WTC11 (cell line): ENCODE measurements at places on chromosomes 11 and 22.

- DNase-seq, result no peak
Measured at GRCh38 chr11:17258670-17259069, 17.9 kb upstream of the NUCB2 start.

- no peak for DNase-seq
Measured at GRCh38 chr22:27004434-27004833, 347.0 kb downstream of the MIAT start.

GRCh38 chr22:37618072-37618656, 9.5 kb downstream of the GGA1 start:
- no peak for DNase-seq

GRCh38 chr22:39914584-39914983, 13.7 kb downstream of the GRAP2 start:
- no peak for DNase-seq

DNA sequence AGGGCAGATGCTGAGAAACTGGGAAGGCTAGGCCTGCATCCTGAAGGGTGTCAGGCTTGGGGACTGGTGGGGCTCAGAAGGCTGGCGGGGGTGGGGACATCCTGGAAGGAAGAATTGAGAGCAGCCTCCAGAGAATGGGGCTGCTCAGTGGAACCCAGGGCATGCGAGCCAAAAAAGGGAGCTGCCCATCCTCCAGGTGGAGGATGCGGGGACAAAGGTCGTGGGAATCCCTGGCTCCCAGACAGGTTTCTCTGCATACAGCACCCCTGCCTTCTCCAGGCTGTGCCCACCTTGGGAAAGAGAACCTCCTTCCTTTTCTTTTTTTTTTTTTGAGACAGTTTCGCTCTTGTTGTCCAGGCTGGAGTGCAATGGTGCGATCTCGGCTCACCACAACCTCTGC, 40.9 kb upstream of the ARFGAP3 start:
- no peak for DNase-seq

DNA sequence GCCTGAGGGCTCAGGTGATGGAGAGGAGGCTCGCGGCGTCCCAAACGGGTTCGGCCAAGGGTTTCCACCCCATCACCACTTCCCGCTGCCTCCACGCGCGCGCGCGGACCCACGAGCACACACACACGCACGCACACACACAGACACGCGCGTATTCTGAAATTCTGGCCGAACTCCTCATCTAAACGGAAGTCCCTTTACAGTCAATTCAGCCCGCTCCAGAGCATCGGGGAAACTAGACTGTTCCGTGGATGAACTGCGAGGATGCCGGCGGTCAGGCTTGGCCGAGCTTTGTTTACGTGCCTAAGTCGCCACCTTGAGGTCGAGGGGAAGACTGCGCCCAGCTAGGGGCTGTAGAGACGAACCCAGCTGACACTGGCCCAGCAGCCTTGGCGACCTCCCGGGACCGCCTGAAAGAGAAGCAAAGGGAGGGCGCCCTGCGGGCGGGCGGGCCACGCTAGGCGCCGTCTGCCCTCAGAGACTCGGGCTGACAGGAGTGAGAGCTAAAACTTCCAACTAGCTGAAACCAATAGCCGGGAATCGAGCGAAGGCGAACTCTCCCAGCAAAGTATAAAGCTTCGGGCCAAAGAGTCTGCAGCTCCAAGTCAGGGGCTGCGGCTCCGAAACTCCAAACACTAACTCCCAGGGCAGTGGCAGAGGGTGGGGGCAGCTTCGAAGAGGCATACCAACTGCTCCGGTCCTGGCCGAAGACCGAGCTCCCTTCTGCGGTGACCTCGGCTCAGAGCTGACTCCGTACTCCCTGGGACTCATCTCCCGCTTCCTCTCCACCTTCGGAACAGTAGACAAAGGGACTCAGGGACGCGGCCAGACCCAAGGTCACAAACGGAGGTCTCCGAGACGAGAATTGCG, 124.7 kb upstream of the C11orf58 start:
- DNase-seq, result peak; percentile 93

GRCh38 chr11:109033627-109034338, 368.9 kb downstream of the DDX10 start:
- DNase-seq, result no peak

GRCh38 chr11:73322382-73323306, 14.6 kb downstream of the ARHGEF17 start:
- no peak for DNase-seq

DNA sequence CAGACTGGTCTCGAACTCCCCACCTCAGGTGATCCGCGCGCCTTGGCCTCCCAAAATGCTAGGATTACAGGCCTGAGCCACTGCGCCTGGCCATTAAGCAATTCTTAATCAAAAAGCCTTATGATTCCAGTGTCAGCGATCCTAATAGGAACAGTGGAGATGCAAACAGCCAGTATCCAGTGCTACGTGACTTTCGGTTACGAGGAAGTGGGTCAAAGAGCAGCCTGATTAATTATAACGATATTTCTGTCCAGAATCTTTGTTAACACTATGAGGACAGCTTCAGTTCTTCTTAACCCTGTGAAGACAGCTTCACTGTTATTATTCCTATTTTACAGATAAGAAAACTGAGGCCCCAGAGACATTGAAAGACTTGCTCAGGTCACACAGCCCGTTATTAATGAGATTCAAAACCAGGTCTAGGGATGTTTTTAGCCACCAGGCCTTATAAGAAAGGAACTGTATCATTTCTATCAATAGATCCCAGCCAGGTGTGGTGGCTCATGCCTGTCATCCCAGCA, 17.3 kb upstream of the HMOX1 start:
- DNase-seq, result no peak

- DNase-seq, result peak; percentile 95
Measured at GRCh38 chr11:64894070-64894811, 15.8 kb upstream of the EHD1 start.

GRCh38 chr11:22666688-22667439, 453 bp downstream of the GAS2 start:
- DNase-seq, result peak; percentile 77

GRCh38 chr22:41127451-41127850, 35.1 kb downstream of the EP300 start:
- no peak for DNase-seq

- peak; percentile 13 for DNase-seq
Measured at GRCh38 chr11:104926771-104927611, 28.7 kb upstream of the CASP12 start.

DNA sequence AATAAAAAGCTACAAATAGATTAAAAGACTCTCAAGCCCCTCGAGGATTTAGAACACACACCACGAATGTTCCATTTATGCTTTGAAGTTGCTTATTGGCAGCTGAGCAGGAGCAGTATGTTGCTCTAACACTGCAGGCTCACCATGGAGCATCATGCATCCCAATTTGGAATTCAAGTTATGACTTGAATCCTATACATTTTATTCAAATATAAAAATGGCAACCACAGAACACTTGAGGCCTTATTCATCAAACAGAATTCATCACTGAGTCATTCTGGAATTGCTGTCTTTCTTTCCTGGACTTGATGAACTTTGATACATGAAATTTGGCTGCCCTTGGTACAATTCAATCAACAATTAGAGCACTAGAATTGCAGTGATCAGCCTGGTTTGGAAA, 24.5 kb upstream of the BLID start:
- DNase-seq, result no peak

DNA sequence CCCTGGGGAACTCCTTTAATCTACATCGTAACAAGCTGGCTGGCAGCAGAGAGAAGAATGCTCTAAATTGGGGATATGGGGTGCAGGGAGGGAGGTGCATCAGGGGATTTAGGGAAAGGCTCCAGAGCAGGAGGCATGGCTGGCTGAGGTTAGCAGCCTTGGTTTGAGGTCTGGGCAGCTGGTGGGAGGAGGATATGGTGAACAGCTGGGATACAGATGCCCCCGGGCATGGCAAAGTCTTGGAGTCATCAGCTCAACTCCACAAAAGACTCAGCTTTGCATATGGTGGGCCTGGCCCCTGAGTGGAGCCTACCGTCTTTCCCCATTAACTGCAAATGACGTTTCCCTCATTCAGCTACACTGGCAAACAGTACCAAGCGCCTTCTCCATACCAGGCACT, 5.4 kb downstream of the FAM83F start:
- DNase-seq, result no peak

DNA sequence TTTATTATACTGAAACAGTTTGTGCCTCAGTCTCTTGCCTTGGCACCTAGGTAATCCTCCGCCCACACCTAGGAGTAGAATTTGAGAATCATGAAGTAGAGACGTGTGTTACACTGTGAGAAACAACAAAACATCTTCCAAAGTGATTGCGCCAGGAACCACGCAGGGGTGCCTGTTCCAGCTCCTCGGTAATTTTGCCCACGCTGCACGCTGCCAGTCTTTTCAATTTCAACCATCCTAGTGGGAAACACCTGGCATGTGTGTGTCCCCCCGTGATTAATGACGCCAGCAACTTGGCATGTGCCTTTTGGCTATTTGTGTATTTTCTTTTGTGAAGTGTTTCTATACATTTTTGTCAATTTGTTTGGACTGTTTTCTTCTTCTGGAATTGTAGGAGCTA, 919.1 kb downstream of the BRD1 start:
- no peak for DNase-seq

GRCh38 chr11:26028393-26028911, 303.5 kb upstream of the ANO3 start:
- DNase-seq, result no peak

- DNase-seq, result no peak
Measured at GRCh38 chr11:126060757-126061171, 1.9 kb downstream of the CDON start.

DNA sequence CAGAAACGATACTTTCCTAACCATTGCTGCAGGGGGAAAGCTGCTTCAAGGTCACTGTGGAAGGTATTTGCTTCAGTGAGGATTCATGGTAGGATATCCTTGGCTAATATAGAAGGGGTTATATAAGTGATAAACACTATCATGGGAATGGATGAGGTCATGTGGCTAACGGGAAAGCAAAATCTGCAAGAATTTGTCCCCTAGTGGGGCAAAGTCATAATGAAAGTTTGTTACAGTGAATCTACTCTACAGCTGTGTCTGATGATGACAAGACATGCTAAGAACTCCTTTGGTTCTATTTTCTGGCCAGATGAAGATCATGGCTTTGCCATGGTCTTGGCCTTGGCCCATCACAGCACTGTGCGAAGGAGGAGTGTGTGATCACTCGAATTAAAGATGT, 13.8 kb downstream of the MMP20 start:
- DNase-seq, result no peak

- no peak for DNase-seq
Measured at GRCh38 chr11:102784380-102784779, 4.0 kb upstream of the MMP10 start.

DNA sequence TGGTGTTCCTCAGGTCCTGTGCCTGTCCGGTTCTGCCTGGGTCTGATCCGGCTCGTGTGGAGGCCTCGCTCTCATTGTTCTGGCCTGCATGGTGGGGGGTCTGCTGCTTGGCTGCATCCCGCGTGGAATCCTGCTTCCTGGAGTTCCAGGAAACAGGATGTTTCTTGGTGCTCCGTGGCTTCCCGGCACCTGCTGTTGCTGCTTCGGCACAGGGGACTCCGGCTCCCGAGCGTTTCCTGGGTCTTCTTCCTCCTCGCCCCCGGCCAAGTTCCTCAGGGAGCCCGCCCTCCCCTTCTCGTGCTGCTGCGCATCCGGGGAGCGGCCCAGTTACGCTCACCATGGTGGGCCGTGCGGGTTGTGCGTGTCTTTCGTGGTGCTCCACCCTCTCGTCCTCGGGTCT, 29.9 kb downstream of the GLB1L2 start:
- no peak for DNase-seq

GRCh38 chr22:22450343-22450839, 58.2 kb downstream of the ZNF280B start:
- DNase-seq, result no peak

DNA sequence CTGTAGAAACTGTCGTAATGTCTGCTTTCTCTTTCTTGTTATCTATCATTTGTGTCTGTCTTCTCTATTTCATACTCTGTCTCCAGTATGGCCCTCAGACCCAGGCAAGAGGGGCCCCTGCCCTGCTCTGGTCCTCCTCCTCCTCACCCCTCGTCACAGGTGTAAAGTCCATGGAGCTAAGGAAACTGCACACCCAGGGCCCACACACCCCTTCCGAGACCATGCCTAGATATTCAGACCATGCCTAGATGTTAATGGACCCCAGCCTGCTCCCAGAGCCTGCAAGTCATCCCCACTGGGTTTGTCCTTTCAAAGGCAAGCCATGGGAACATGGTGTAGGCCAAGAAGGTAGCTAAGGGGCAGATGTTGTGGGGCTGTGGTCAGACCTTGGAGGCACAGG, 24.1 kb upstream of the ANO1 start:
- no peak for DNase-seq

DNA sequence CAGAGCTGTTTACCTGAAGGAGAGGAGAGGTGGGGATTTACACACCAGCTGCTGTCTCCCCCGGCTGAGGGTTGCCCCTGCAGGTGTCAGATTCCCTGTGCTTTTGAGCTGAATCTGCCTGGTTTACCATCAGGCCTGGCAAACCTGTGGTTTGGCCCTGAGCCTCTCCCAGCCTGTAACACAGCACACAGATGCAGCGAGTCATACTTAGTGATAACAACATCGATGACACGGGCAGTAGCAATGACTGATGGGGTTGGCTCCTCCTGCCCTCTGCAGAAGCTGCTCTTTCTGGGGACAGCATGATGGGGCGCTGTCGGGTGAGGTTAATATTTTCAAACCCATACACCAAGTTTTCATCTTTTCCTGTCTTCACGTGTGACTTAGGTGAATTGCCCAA, 380.0 kb upstream of the B3GAT1 start:
- no peak for DNase-seq

DNA sequence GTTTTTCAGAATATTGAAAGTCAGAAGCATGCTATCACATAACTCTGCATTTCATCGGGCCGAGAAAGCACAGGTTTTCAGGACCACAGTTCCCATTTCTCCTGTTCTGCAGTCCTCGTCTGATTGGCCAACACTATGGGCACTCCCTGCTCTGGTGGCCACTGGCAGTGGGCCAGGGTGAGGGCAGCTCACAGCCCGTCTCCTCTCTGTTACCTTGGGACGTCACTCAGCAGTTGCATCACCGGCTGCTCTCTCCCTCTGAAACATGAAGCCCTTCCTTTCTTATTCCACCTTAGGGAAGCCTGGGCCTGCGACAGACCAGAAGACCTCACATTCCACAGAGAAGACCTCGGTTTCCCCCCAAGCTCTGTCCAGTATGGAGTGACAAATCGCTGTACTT, 11.4 kb upstream of the MICAL3 start:
- DNase-seq, result peak; percentile 23
